ENCODE measurements at places on chromosomes 5 and 9.

GRCh38 chr5:56299212-56299611 lies 66.1 kb upstream of the ANKRD55 start:
- no peak for DNase-seq

DNA sequence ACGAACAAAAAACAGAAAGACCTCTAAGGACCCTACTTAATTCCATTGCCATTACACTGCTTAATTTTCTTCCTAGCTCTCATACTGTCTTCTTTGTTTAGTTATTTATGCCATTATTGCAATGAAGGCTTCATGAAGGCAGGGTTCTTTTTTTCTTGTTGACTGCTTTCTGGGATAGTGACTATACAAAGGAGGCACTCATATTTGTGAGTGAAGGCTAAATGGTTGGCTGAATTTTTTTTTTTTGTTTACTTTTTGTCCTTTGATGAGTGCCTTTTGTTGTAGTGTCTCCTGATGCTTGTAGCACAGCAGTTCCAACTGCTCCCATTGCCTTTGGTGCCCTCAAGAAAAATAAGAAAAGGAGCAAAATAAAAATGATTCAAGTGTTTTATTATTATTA lies 17.8 kb downstream of the CTNNA1 start:
- DNase-seq: no peak

- no peak for DNase-seq
Observed at GRCh38 chr9:110626101-110626829, 42.3 kb upstream of the MUSK start.

GRCh38 chr5:82466986-82467561 lies 188.9 kb upstream of the RPS23 start:
- peak; percentile 24 for DNase-seq

DNA sequence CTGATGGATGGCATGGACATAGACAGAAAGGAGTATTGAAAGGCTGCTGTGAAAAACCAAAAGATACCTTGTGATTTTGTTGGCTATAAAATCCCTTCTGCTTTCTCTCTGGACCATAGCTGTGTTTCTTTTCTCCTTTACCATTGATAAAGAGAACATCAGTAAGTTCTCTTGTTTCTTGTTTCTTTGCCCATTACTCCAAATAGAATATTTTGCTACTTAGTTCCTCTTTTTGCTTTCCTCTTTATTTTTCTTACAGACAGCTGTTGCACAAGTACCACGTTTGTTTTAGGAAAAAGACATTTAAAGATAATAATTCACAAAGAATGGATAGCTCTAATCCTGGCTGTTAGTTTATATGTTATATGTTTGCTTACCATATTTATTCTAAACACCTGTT lies 1129.2 kb downstream of the DTWD2 start:
- no peak for DNase-seq

DNA sequence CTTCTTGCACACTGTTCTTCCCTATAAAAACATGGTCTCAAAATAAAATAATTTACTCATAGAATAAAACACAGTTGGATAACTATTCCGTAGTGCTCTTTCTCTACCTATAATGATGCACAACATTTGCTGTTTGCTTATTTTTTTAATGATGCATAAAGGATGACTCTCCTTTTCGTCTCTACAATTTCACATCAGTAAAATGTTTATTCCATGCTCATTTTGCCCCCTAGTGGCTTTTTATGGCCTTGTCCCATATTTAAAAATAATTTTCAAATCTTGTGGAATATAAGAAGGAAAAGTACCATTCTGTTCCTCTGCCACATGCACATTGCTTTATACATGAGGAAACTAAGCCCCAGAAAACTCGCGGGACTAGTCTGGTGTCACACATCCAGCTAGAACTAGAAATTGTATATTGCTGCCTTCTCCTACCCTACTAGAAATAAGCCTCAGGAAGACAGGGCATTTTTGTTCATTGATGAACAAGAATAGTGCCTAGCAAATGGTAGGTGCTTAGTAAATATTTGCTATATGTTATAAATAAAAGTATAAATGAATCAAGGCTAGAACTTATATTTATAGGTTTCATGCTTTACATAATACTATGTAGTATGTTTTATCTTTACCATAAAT lies 12.7 kb downstream of the KCTD16 start:
- DNase-seq: no peak

GRCh38 chr5:10578293-10578665 lies 14.4 kb downstream of the ANKRD33B start:
- no peak for DNase-seq

- no peak for DNase-seq
Observed at GRCh38 chr5:55535199-55535905, 588 bp upstream of the PLPP1 start.

DNA sequence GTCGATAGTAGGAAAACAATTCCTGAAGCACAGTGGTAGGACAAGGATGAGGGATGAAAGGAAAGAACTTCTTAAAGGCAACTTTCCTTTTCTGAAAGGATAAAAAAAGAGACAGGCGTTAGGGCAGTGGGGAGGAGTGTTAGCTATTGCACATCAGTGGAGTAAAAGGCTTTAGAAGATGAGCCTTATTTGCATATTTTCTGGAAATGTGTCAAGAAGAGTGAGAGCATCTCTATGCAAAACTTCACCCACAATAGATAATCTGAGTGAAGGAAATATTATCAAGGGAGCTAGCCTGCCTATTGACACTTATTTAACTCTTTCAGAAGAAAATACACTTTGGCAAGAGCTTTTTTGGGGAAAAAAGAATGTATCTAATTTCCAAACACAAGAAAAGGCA lies 151.6 kb downstream of the MACIR start:
- no peak for DNase-seq
